GM10248 (cell line): ENCODE measurements at places on chromosomes 4 and X.
A peak's percentile ranks its signal among the peaks of the same experiment; 100 is the strongest.

GRCh38 chr4:82480771-82481505 is 50.5 kb downstream of the ENOPH1 start:
- DNase-seq, result no peak

GRCh38 chr4:186166852-186167512 is 24.4 kb upstream of the CYP4V2 start:
- DNase-seq, result no peak

GRCh38 chr4:143514497-143514896 is 995 bp downstream of the SMARCA5 start:
- no peak for DNase-seq

GRCh38 chrX:149758068-149758714 is 15.7 kb upstream of the HSFX1 start:
- no peak for DNase-seq

DNA sequence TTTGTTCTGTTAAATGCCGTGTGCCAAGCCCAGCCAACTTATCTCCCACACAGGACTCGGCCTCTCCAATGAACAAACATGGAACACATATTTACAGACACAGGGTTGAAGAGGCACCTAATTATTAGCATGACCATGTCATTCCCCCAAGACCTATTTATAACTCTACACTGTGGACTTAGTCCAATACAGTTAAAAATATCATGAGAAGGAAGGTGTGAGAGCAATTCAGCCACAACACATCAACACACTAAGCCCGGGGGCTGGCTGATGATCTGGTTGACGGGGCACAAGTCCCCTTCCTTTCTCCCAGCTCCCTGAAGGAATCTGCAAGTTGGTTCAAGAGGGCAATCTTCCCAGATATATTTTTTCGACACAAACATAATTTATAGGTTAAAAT is 28.1 kb downstream of the MANBA start:
- no peak for DNase-seq

- peak; percentile 15 for DNase-seq
Observed at GRCh38 chrX:96372313-96373046, 312.2 kb upstream of the DIAPH2 start.

DNA sequence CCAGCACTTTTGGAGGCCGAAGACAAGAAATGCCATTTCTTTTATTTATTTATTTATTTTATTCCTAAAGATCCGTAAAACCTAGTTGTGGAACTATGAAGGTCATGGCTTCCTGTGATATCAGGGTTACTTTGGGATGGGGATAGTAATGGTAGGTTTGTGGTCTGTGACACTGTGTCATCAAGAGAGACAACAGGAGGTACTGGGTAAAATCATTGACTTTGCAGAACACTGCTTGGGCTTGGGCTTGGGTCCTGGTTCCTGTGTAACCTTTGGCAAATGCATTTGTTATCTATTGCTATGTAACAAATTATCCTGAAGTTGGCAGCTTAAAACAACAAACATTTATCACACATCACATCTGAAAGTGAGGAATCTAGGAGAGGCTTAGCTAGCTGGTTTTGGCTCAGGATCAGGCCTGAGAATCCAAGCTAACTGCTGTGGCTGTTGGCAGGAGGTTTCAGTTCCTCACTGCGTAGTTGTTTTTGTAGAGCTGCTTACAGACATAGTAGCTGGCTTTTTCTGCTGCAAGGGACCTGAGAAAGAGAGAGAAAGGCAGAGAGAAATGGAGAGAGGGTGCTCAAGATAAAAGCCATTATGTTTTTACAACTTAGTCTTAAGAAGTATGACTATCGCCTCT is 576.4 kb upstream of the SLIT2 start:
- no peak for DNase-seq

GRCh38 chr4:89610236-89610635 is 226.7 kb downstream of the SNCA start:
- DNase-seq, result no peak

- no peak for DNase-seq
Observed at GRCh38 chr4:44100456-44100855, 348.2 kb downstream of the KCTD8 start.

- DNase-seq, result no peak
Observed at GRCh38 chr4:173264245-173264644, 69.9 kb downstream of the HMGB2 start.

DNA sequence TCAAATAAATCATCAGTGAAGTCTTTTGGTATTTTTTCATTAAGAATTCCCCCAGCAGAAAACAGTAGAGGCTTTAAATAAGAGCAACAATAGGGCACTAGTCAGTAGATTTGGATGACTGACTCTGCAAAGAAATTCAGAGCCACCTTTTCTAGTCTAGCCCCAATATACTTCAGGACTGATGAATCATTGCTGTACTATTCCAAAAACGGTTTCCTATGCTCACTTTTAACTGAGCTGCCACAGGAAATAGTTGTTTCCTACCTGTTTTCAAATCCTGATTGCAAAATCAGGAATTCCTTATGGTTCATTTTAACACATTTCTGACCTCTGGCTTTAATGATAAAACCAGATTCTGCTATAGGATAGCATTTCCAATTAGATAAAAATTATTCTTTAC is 171.6 kb downstream of the NR3C2 start:
- DNase-seq, result no peak

DNA sequence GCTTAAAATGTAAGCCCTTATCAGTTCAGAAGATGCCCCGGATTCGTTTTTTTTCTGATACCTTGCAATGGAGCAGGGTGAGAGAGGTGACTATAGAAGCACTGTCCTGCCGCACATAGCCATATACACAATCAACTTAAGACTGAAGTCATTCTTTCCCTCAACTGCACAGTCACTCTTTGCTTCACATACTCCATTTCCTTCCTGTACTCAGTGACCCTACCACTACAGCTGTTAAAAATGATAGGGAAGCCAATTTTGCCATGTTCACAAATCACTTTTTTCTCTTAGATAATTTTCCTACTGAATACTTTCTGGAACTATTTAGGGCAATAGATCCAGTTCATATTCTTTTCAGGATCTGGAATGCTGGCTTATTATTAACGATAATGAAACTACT is 300.0 kb downstream of the ANK2 start:
- no peak for DNase-seq

GRCh38 chr4:156336511-156336910 is 382.8 kb upstream of the CTSO start:
- no peak for DNase-seq

GRCh38 chrX:110409925-110410324 is 51.3 kb downstream of the RTL9 start:
- no peak for DNase-seq

- DNase-seq, result no peak
Observed at GRCh38 chrX:27548624-27549023, 41.5 kb upstream of the DCAF8L2 start.

- peak; percentile 91 for DNase-seq
Observed at GRCh38 chr4:80184053-80184824, 13.1 kb upstream of the PRDM8 start.

- DNase-seq, result no peak
Observed at GRCh38 chr4:38280323-38280706, 320.1 kb downstream of the PTTG2 start.

DNA sequence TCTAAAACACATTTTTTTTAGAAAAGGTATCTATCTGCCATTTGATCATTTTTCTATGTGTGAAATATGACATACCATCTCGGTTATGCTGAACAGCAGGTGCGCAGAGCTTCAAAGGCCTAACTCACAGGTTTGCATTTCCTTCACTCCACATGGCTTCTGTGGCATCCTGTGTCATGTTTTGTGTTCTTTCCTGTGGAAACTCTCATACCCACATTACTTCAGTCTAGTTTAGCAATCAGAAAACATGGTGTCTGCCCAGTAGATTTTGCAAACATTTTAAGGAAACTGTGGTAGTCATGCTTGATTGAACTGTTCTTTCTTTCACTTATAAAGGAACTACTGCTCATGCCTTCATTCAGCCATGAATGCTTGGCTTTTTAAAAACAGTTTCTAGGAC is 11.3 kb upstream of the ARAP2 start:
- peak; percentile 42 for DNase-seq

DNA sequence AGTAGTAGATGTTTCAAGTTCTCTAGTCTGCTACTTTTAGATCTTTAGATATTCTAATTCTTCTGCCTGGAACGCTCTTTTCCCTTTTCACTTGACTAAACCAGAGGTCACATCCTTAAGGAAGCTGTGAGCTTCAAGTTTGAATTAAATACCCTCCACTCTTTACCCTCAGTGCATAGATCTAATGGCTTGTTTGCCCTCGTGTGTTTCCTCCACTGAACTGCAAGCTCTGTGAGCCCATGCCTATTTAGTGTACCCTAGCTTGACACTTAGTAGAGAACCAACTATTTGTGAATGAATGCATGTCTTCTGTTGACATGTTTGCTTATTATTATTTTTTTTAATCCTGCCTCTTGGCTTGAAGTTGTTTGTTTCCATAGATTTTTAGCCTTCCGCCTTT is 138.3 kb downstream of the PDE5A start:
- no peak for DNase-seq

GRCh38 chr4:142095886-142096605 is 459.7 kb downstream of the IL15 start:
- DNase-seq, result no peak

GRCh38 chr4:137129441-137129840 is 402.9 kb downstream of the PCDH18 start:
- DNase-seq, result no peak

GRCh38 chr4:181278941-181279340 is 964.3 kb upstream of the TENM3 start:
- DNase-seq, result no peak

DNA sequence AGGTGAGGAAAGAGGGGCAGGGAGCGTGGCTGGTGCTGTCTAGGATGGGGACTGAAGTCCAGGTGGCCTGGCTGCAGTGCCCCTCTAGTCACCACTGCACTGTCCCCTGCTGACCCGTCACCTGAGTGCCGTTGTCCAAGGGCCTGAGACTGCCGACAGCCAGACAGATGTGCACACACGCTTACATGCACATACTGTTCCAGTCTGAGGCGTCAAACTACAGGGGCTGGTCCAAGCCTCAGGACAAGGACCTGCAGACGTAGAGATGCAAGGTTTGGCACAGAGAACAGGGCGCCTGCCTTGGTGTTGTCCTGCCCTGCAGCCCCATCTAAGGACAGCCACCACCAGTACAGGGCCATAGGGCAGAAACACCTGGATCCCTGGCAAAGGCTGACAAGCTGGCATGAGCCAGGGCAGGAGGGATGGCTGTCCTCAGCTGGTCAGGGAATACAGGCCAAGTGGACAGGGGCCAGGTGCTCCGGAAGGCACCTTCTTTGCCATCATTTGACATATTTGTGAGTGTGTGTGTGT is 1.7 kb downstream of the SLC2A9 start:
- no peak for DNase-seq

- no peak for DNase-seq
Observed at GRCh38 chr4:41287005-41287404, 30.3 kb downstream of the UCHL1 start.

DNA sequence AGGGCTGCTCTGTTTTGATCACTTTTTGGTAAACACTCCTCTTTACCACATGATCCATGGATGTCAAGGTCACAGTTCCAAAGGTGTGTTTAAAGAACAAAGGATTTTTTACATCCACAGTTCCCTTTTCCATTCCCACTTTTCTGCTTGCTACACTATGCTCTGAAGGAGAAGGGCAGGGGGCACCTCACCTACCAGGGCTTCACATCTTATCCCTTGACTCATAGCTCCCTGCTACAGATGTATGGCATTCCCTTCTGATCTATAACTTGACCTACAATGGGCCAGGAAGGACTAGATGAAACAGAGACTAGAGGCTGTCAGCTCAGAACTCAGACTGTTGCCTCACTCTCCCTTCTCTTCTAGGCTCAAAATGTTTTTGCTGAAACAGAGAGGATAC is 233.1 kb upstream of the RPS6KA3 start:
- DNase-seq, result no peak

GRCh38 chr4:151417766-151418376 is 8.9 kb downstream of the FHIP1A start:
- DNase-seq, result no peak

DNA sequence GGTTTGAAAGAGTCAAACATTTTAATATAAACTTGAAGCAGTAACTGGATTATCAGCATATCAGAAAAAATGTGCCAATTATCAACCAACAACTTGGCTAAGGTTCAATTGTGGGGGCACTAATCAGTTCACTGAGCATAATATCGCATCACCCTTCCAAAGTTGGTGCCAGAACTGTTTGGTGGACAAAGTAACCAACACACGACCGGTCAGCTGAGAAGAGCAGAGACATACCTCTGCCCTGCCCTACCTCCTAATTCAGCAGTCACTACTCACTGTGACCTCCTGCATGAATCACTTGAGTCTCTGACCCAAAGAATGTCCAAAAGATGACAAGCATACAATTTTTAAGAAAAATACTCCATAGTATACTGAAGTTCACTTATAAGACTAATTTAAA is 53.2 kb downstream of the TSPAN5 start:
- DNase-seq, result no peak

GRCh38 chrX:16633754-16634153 is 16.2 kb upstream of the S100G start:
- no peak for DNase-seq

GRCh38 chrX:107760304-107761077 is 15.1 kb downstream of the TSC22D3 start:
- no peak for DNase-seq

- no peak for DNase-seq
Observed at GRCh38 chr4:163988865-163989264, 494.4 kb downstream of the TMA16 start.

- DNase-seq, result no peak
Observed at GRCh38 chr4:7980036-7980435, 40.4 kb upstream of the AFAP1 start.

- DNase-seq, result no peak
Observed at GRCh38 chr4:123083646-123084045, 161.2 kb upstream of the NUDT6 start.

DNA sequence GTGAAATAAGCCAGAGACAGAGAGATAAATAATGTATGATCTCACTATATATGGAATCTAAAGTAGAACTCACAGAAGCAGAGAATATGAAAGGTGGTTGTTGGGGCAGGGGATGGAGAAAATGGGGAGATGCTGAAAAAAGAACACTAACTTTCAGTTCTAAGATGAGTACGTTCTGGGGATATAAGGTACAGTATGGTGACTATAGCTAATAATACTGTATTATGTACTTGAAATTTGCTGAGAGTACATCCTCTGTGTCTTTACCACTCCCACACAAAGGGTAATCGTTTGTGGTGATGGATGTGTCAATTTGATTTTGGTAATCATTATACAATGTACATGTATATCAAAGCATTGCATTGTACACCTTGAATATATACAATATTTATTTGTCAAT is 6.6 kb downstream of the FBXL5 start:
- DNase-seq, result no peak

- DNase-seq, result no peak
Observed at GRCh38 chr4:52689096-52689495, 30.0 kb upstream of the USP46 start.

- DNase-seq, result no peak
Observed at GRCh38 chr4:66565801-66566200, 895.5 kb upstream of the EPHA5 start.
